Uterus (tissue), 4 donors: ENCODE measurements at places on chromosomes 4 and X. TPM values are rescaled to one million over a fixed set of nuclear protein-coding genes. Genes with fewer than 3 reads are reported as not detected.

DNA sequence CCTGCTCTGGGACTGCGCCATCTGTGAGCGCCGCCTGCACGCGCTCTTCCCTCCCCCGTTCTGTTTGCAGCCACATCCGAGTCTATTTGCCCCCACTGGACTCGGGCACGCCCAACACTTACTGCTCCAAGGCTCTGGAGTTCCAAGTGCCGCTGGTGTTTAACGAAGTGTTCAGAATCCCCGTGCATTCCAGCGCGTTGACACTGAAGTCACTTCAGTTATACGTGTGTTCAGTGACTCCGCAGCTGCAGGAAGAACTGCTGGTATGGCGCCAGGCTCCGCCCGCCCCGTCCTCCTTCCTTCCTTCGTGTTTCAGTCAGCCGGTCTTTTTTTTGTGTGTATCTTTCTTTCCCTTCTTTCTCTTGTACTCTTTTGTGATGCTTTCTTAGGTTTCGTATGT is 30.7 kb upstream of the CLCN4 start:
- DNase-seq = no peak

The TNIP2 gene
- 33.9 TPM for total RNA-seq

The CFAP299 gene
- total RNA-seq = not detected

DNA sequence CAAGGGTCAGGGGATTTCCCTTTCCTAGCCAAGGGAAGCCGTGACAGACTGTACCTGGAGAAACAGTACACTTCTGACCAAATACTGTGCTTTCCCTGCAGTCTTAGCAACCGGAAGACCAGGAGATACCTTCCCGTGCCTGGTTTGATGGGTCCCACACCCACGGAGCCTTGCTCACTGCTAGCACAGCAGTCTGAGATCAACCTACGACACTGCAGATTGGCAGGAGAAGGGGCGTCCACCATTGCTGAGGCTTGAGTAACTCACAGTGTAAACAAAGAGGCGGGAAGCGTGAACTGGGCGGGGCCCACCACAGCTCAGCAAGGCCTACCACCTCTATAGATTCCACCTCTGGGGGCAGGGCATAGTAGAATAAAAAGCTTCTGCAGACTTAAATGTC is 48.7 kb upstream of the SRD5A3 start:
- DNase-seq = no peak

The GSX2 gene
- not detected for total RNA-seq

- no peak for DNase-seq
Observed at GRCh38 chrX:71282514-71283402, 677 bp upstream of the NONO start.

The MFAP3L gene
- total RNA-seq = 11.3 TPM

DNA sequence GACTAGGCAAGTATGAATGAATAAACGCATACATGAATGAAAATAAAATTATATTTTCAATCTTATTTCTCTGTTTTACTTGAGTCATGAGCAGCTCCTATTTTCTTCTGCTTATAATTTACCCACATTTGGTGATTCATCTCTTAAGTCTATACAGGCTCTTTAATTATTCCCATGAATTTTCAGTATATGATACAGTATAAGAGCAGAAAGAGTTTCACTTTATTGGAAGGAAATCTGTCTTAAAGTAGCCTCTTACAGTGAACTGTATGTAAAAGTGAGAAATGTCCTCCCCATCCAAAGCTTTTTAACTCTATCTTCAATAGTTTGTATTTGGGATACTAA is 50.8 kb downstream of the TMEM165 start:
- no peak for DNase-seq

The IGBP1 gene
- 33.8 TPM for total RNA-seq

- no peak for DNase-seq
Observed at GRCh38 chrX:48890296-48890925, 7.2 kb downstream of the TIMM17B start.

GRCh38 chr4:88836216-88836615 is 138.6 kb upstream of the NAP1L5 start:
- DNase-seq = no peak

GRCh38 chr4:176999935-177000543 is 207.3 kb upstream of the VEGFC start:
- DNase-seq = no peak

DNA sequence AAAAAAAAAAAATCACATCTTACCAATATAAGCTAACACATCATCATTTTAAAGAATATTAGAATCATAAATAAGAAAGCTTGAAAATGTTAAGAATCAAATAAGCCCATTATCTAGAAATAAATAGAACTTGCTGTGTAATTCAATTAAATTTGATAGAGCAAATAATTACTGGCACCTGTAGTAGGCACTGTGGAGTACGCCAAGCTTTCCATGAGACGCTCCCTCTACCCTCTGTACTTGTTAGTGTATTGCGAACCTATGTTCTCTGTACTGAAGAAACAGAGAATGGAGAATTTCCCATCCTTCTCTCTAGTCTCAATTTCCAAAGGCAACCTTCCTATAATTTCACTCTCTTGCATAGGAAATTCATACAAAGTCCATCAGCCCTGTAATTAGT is 61.7 kb upstream of the HAND2 start:
- no peak for DNase-seq

GRCh38 chr4:137967480-137968190 is 274.5 kb downstream of the SLC7A11 start:
- DNase-seq = no peak

The THAP9 gene
- total RNA-seq = 6.8 TPM

- DNase-seq = peak; percentile 24
Observed at GRCh38 chr4:7585768-7586167, 151.0 kb upstream of the PSAPL1 start.

The SSX4B gene
- total RNA-seq = not detected

The IGSF1 gene
- not detected for total RNA-seq

The ADGRG4 gene
- not detected for total RNA-seq

The XG gene
- total RNA-seq = not detected

The CYBB gene
- 10.2 TPM for total RNA-seq

The YIPF7 gene
- total RNA-seq = 4.6 TPM

DNA sequence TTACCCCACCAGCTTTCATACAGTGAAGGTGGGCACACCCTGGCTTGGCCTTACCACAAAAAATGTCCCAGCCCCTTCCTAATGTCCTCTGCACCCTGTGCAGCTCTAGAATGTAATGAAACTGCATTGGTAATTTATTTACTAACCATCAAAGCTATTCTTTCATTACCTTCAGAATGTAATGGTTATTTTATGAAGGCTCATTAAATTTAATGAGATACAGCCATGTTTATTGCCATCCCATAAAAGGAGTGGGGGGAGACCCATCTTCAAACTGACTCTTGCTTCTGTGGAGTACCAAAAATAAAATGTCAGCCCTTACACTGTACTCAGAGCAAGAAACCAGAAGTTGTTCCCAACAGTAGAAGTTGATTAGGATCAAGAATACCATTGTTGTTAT is 25.0 kb downstream of the NKX6-1 start:
- DNase-seq = no peak

The BTC gene
- total RNA-seq = 0.26 TPM

DNA sequence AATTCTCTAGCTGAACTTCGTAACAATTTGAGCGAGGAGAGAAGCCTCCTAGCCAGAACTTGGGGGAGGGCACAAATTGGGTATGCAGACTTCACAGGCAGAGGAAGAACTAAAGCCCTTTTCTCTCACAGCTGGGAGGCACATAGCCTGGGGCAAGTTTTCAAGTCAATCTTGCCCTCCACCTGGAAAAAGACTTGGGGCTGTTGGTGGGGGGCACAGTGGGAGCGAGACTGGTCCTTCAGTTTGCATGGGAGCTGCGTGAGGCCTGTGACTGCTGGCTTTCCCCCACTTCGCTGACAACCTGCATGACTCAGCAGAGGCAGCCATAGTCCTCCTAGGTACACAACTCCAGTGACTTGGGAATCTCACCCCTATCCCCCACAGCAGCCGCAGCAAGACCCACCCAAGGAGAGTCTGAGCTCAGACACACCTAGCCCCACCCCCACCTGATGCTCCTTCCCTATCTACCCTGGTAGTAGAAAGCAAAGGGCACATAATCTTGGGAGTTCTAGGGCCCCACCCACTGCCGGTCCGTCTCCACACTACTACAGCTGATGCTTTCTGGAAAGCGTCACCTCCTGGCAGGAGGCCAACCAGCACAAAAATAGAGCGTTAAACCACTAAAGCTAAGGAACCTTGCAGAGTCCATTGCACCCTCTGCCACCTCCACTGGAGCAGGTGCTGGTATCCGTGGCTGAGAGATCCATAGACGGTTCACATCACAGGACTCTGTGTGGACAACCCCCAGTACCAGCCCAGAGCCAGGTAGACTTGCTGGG is 160.8 kb downstream of the CBLL2 start:
- DNase-seq = peak; percentile 24

The CORIN gene
- 6.7 TPM for total RNA-seq

DNA sequence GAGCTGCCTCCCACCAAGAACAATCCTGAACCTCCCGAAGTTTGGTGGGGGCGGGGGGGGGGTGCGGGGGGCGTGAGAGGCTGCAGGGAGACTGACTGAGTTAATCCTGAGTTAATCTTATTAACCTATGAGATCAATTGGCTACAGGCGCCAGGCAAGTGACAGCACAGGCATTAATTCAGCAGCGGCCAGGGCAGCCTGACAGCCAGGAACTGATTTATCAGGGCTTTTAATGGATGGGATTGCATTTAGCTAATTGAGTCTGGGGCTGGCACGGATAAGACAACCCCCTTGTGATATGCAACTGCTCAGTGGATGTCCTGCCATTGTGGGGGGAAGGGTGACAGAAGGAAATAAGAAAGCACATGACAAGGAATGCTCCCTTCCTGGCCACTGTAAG is 16.3 kb downstream of the RTL5 start:
- DNase-seq = no peak

DNA sequence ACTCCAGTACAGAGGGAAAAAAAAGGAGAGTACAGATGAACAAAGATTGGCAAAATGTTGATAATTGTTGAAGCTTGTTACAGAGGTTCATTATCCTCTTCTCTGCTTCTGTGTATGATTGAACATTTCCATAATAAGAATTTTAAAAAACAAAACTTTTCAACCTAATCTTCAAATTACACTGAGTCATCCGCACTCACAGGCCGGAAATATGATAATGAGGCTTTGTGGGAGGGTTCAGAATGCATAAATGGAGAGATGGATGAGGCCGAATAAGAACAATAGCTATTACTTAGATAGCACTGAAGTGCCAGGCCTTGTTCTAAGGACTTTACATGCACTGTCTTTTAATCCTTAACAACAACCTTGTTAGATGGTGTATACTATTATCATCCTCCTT is 4.6 kb upstream of the ERCC6L start:
- no peak for DNase-seq

GRCh38 chrX:118612290-118612689 is 115.1 kb upstream of the IL13RA1 start:
- DNase-seq = no peak

- no peak for DNase-seq
Observed at GRCh38 chrX:44908827-44909226, 35.8 kb downstream of the KDM6A start.

The CTAG2 gene
- total RNA-seq = not detected

DNA sequence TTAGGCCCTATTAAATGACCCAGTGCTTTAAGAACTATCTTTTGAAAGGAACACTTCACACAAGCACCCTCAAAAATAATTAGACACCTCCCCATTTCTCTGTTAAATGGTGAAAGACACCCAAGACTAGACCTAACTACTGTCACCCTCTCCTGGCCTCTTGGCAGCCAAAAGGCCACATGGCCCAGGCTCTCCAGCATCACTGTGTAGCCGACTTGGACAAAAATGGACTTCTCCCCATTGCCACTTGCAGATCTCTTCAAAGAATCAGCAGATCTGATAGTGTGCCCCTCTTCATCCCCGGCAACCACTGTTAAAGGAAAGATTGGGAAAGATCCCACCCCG is 2.0 kb downstream of the MID1IP1 start:
- no peak for DNase-seq
